ENCODE measurements at places on chromosomes 13 and 19.

DNA sequence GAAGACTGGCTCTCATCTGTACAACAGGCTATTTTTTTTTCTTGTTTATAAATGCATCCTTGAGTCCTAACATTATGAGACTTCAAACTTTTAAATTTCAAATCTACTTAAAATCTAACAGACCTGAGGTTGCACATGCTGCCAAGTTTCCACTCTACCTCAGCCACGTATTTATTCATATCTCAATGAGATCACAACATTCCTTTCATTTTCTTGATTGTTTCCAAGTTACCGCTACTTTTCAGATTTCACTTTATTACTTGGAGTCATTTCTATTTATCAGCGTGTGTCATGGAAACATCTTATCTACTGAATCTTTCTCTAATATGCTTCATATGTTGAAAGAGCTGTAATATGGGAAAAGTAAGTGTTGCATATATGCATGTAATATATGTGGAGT, 1257.5 kb upstream of the ATXN8OS start:
- DNase-seq = no peak

DNA sequence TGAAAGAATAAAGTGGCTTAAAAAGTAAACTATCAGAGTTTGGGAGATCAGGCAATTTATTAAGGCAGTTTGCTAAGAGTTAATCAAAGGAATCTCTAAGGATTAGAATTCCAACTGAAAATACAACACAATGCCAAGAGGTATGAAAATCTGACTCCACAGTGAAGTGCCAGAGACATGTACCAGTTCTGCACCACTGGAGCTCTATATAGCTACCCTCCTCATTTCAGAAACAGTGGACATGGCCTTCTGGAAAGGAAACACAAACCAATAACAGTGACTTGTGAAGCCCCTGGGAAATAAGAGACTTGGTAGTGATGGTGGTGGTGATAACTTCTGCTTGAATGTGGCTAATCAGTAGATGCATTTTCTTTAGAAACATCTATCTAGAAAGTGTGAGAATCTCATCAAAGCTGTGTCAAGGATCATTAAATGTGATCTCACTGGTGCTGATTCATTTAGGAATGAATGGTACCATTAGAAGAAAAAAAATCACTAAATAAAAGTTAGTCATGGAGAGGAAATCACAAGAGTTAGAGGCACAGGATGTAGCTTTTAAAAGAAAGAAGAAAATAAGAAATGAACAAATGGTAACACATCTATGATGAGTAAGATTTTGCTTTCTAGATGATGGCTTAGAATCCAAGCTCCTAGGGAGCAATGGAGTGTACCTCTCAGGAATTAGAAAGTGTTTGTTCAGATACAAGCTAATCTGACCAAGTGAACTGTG, 20.1 kb upstream of the N4BP2L1 start:
- no peak for DNase-seq

GRCh38 chr13:98984983-98985382, 7.1 kb upstream of the DOCK9 start:
- no peak for DNase-seq

DNA sequence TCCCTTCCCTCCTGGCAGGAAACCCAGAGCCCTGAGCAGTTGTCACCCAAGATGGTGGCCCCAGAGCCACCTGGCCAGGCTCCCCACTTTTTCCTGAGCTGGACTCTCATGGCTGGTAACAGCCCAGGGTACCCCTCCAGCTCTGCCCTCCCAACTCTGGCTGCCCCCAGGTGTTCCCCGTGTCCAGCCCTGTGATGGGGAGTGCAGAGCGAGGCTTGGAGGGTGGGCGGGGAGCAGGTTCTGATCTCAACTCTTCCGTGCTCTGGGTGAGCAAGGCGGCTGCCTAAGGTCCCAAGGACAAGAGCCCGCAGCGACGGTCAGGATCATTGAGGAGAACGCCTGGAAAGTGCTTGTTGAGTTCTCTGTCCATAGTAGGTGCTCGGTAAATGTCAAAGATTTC, 54.7 kb upstream of the GAS6 start:
- DNase-seq = no peak

GRCh38 chr19:29727906-29728305, 12.8 kb upstream of the C19orf12 start:
- DNase-seq = no peak

DNA sequence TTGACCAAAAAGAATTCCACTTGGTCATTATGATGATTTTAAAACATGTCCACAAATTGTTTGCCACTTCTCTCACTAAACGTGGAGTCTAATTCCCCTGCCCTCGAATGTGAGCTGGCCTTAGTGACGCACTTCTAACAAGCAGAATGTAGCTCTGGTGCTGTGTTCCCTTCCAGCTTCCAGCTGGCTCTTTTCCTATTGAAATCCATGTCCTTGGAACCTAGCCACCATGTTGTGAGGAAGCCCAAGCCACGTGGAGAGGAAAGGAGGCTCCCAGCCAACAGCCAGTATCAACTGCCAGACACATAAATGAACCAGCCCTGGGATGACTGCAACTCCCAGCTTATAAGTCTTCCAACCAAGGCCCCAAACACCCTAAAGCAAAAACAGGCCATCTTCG, 23.6 kb upstream of the CEBPA start:
- no peak for DNase-seq

- no peak for DNase-seq
These were observed 29.5 kb downstream of the UPF1 start for GRCh38 chr19:18861235-18861634.

- DNase-seq = no peak
These were observed 148.7 kb downstream of the COL4A1 start for GRCh38 chr13:110158226-110158625.

- DNase-seq = peak; percentile 60
These were observed 2.2 kb downstream of the PDE4C start for GRCh38 chr19:18223860-18224524.

- DNase-seq = no peak
These were observed 591 bp downstream of the DOHH start for GRCh38 chr19:3499738-3500428.

GRCh38 chr13:73984201-73984600, 150.0 kb downstream of the KLF12 start:
- no peak for DNase-seq

GRCh38 chr19:54206030-54206830, 5.6 kb downstream of the RPS9 start:
- DNase-seq = no peak

GRCh38 chr19:38062959-38063761, 156.2 kb downstream of the SIPA1L3 start:
- no peak for DNase-seq

DNA sequence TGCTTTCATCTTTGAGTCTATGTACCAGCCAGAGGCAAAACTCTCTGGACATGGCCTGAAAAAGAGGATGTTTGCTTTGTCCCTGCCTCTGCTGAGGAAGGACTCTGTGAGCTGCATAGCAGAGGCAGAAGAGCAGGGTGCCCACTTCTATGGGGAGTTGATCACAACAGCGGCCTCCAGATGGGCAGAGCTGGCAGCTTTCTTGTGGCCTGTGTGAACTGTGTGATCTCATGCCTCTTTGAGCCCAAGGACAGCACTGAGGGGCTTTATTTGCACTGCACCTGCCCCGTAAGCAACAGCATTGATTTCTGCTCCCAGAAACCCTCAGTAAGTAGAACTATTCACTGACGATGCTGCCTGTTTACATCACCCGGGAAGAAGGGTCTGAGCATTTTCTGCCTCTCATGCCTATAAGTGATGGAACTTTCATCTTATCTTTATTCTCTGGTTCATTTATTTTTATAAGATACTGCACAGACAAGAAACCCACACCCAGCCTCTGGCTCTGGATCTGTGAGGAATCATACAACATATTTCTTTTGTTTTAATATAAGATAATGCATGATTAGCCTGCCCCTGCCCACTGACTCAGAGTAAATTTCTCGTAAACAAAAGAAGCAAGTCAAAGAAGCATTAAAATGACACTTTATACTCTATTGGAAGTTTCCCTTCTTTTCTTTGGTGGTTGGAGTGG, 244.2 kb upstream of the SOX21 start:
- no peak for DNase-seq

GRCh38 chr13:31943591-31943990, 88.0 kb upstream of the FRY start:
- DNase-seq = no peak

GRCh38 chr19:8513036-8513686, 806 bp downstream of the ZNF414 start:
- DNase-seq = no peak

DNA sequence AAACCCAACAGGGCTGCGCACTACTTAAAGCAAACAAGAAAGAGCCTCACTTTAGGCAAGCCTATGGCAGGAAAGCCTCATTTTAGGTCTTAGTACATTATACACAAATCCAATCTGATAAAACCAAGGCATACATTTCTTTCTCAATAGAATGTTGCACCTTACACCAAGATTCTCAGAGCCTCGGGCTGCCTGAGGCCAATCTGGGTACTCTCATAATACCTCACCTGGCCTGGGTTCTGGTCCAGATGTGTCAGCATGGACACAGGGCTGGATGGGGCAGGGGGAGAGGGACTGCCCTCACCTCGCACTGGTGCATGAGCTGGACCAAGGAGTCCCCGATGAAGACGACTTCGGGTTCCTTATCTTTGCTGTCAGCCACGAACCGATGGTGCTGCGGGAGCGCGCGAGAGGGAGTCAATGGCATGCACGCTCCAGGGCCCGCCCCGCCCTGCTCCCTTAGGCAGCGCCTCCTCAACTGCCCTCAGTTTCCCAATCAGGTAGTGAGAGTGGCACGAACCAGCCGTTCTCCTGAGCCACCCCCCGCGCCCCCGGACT, at the start of gene PRR19:
Gene PRR19 (plus strand): TSS at position 487 of the 558 bp plus-strand sequence. CDS start 7,453 bp downstream, outside the sequence.
- DNase-seq = no peak

DNA sequence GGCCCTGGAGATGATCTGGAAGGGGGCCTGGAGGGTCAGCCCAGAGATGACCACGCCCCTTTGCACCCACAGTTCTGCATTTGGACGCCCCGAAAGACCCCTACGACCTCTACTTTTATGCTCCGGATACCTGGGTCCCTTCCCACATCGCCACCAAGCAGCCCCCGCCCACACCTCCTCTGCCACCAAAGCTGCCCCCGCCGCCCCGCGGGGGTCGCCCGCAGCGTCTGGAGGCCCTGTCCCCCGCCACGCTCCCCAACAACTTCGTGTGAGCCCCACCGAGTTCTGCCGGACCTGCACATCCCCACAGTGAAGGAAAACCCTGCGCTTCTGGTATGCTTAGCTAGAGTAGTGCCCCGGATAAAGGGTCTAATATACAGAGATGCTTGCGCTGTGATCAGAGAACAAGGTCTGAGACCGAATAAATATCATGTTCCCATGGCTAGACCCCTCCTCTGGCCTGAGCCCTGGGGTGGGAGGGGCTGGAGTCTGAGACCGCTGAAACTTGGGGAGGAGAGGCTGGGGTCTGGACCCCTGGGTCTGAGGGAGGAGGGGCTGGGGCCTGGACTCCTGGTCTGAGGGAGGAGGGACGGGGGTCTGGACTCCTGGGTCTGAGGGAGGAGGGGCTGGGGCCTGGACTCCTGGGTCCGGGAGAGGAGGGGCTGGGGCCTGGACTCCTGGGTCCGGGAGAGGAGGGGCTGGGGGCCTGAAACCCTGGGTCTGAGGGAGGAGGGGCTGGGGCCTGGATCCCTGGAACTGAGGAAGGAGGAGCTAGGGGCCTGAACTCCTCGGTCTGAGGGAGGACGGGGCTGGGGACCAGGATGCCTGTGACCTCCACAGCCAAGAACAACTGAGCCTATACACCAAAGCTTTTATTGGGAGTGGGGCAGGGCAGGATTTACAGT, 3.6 kb downstream of the GFY start:
- no peak for DNase-seq

GRCh38 chr13:84651288-84651687, 769.0 kb upstream of the SLITRK1 start:
- no peak for DNase-seq

DNA sequence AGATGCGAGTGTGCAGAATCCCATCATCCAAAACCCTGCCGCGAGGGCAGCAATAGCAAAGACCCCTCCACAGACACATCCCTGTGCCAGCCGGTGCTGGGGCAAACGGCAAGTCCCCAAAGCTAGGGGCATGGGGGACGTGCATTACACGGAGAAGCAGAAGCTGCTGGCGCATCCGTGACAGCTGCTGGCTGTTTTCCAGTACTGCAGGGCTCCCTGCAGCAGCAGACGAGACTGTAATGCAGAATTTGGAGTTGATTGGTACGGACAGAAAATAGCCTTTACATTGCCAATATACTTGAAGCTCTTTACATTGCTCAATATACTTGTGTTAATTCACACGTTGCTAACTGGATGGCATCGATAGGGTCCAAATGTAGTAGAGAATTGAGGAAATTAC, 77.2 kb upstream of the TMTC4 start:
- no peak for DNase-seq

- no peak for DNase-seq
These were observed 5.5 kb upstream of the TYROBP start for GRCh38 chr19:35913589-35913988.

DNA sequence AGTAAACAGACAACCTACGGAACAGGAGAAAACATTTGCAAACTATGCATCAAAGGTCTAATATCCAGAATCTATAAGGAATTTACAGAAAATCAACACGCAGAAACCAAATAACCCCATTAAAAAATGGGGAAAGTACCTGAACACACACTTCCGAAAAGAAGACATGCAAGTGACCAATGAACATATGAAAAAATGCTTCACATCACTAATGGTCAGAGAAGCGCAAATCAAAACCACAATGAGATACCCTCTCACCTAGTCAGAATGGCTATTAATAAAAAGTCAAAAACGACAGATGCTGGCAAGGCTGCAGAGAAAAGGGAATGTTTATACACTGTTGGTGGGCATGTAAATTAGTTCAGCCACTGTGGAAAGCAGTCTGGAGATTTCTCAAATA, 29.5 kb downstream of the SLC25A15 start:
- DNase-seq = no peak

All from GM10248 (cell line).